ENCODE measurements at places on chromosomes 5 and 9.

GRCh38 chr9:99515093-99515492 lies 293.0 kb downstream of the SEC61B start:
- DNase-seq = no peak

DNA sequence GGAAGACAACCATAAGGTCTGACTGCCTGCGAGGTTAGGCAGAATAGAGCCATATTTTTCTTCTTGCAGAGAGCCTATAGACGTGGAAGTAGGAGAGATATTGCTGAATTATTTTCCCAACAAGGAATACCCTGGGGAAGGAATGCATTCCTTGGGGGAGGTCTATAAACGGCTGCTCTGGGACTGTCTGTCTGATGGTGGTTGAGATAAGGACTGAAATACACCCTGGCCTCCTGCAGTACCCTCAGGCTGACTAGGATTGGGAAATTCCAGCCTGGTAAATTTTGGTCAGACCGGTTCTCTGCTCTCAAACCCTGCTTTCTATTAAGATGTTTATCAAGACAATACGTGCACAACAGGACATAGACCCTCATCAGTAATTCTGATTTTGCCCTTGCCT lies 617.5 kb upstream of the GRIN3A start:
- no peak for DNase-seq

DNA sequence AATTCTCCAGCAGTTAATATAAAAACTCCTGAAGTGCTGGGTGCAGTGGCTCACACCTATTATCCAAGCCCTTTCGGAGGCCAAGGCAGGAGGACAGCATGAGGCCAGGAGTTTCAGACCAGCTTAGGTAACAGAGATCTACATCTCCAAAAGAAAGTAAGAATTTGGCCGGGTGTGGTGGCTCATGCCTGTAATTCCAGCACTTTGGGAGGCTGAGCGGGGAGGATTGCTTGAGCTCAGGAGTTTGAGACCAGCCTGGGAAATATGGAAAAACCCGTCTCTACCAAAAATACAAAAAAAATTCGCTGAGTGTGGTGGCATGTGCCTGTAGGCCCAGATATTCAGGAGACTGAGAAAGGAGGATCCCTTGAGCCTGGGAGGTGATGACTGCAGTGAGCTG lies 6.7 kb upstream of the GPBP1 start:
- DNase-seq = no peak

- DNase-seq = no peak
These were observed 14.0 kb downstream of the NR5A1 start for GRCh38 chr9:124493218-124493617.

- no peak for DNase-seq
These were observed 414.8 kb upstream of the SLC30A5 start for GRCh38 chr5:68679041-68679440.
